ENCODE measurements at places on chromosomes 5 and 9.
A peak's percentile ranks its signal among the peaks of the same experiment; 100 is the strongest.

DNA sequence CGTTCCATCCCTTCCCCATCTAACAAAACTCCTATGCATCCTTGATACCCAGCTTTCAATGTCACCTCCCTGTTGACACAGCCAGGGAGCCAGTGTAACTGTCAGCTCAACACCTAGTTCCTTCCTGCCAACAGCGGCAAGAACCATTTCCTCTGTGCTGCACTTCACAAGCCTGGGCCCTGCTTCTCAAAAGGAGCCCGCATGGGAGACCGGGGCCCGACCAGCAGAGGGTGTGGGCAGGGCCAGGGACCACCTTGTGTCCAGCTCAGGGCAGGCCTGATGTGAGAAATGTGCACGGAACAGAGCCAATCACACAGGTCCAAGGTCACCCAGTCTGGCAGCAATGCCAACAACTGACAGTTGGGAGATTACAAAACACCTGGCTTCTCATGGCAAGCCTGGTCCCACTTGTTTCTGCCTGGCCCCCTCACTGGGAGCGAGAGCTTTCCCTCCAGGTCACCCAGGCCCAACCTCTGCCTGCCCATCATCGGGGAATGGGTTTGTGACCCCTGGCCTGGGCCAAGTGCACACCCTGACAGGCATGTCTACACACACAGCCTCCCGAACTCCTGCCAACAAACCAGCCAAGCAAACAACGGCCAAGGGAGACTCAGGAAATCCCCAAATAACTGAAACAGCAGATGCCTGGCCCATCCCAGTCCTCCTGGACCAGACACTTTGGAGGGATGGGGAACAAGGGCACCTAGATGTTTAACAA, 3.1 kb downstream of the RNF44 start:
- DNase-seq: no peak

- no peak for DNase-seq
Measured at GRCh38 chr5:10034001-10034400, 215.7 kb downstream of the ATPSCKMT start.

DNA sequence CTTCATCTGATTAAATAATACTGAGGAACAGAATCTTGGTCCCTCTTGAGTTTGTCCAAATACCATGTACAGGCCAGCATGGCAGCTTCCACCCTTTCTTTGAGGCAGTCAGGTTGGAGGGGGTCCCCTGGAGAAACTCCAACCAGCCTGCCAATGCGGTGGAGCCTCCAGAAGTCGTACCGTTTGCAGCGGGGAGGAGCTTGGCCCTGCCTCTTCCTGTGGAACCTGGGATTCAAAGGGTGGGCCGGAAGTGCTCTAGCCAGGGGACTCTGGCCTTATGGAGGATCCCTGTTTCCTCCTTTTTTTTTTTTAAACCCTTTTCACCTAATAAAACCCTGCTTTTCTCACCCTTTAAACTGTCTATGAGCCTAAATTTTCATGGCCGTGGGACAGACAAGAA, 216.3 kb upstream of the ZNF608 start:
- DNase-seq: no peak

GRCh38 chr9:114789006-114789405, 16.8 kb downstream of the TNFSF15 start:
- no peak for DNase-seq

DNA sequence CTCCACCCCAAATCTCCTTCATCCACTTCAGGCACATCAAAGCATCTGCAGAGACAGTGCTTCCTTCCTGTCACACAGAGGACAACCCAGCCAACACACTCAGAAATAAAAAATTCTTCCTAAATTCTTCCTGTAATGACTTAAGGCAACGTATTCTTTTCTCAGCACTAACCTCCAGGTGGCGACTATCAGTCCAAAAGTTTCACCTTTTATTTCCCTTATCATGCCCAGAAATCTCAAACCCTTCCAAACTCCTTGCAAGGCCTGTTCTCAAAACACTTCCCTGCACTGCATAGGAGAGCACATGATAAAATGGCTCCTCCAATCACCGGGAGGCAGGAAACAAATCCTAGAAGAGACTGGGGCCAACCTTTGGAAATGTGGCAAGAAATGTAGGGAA, 35.1 kb downstream of the SLIT3 start:
- DNase-seq: no peak

DNA sequence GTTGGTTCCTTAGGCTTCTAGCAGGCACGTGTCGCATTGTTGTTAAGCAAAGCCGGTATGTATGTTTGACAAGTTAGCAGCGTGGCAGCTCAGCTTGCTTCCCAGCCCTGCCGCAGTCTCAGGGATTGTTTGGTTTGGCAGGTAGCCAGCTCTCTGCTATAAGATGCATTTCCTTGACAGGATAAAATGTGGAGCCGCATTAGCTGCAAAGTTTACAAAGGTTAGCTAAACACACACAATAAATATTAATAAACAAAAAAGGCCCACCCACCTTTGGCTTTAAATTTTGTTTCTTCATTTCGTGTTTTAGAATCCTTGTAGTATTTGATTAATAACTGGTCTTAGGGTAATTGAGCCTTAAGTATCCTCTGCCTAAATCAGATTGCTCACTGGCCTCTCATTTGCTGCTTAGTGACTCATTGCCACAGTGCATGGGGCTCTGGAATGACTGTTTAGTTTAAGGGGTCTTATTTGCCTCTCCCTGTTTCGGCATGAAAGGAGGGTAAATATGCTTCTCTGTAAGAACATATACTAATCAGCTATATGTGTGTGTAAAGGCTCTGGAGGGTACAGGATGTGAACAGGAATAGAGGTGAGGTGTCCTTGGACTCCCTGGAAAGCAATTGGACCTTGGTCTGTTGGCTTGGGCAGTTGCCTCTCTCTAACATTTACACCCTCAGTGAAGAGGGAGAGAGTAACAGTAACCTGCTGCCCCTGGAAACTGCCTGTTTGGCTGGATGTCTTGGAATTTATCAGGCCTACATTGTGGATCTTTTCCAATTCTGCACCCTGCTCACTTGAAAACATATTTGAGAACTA, 122.0 kb downstream of the GDNF start:
- DNase-seq: peak; percentile 89

- DNase-seq: no peak
Measured at GRCh38 chr5:171647043-171647903, 138.3 kb upstream of the SMIM23 start.

- DNase-seq: no peak
Measured at GRCh38 chr9:68793605-68794343, 88.7 kb downstream of the PIP5K1B start.

DNA sequence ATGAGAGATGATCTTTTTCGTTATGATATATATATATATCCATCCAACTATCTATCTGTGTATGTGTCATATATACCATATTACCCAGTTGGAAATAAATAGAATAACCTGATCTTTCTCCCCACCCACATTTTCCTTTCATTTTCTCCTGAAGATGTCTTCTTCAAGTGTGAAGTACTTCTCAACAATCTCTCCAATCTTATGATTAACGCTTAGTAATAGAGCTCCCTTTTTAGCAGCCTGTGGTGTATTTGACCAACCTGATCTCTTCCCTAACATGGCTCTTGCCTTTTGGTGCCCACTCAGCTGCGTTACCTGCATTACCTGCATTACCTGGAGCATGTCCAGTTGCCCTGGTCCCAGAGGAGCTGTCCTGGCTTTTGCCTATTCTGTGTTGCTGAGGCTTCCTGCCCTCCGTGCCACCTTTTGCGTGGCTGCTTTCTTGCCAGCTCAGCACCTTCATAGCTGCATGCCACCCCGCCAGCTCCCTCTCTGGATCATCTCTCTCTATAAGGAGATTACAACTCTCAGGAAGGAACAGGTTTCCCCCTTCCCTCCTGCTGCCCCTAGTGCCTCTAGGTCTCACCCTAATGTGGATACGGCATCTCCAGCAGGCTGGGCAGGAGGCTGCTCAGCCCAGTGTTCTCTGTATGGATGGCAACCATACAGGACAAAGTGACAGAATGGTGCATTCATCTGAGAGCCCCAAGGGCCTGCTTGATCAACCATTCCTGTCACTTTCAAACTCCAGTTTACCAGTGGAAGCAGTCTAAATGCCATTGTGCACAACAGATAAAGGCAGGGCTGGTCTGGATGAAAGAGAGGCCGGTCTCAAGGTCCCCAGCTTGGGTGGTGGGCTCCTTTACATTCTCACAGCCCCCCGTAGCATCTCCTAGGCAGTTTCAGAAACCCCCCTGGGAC, 126.7 kb downstream of the GADD45G start:
- DNase-seq: peak; percentile 60

All from NCI-H2029 treated with DMSO at 0.1 percent for 48 hours (cell line).